ENCODE measurements at places on chromosomes 12 and 14.

- DNase-seq = no peak
These were observed 64.7 kb downstream of the ZNF641 start for GRCh38 chr12:48285751-48286650.

- no peak for DNase-seq
These were observed 337.9 kb downstream of the NRXN3 start for GRCh38 chr14:78508023-78508422.

DNA sequence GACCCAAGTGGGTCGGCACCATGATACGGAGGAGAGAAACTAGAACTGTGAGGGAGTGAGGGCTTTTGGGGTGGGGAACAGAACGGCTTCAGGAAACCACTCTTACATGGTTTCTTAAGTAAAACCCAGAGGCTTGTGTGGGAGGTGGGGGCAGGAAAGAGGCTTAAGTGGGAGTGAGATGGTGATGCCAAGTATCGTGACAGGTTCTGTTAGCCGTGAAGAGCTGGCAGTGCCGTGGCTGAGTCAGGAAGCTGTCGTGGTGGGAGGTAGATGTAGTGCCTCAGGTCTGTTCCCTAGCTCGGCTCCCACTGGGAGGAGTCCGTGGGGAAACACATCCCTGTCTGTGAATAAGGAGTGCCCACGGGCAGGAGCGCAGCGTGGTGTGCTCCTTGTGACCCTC is 185.8 kb upstream of the FKBP4 start:
- DNase-seq = no peak

DNA sequence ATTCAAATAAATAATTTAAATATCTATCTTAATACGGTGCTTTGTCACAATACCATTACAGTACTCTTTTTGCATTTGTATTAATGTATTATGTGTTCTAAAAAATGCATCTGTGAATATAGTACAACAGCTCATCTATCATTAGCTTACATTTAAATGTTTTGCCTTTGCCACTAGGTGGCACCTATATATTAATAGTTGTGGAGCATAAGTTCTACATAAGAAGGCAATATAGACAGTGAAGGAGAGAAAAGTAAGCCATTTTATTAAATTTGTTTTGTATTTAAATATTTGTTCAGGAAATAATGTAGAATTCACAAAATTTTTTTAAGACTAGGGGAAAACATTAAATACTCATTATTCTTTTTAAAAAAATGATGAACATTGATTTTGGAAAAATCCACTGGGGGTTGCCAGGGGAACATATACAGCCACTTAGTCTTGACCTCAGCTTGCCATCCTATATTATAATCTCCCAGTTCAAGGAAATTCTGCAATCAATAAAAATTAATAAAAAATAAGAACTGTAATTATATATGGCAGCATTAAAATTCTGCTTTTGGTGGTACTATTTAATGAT is 9.8 kb downstream of the CCER1 start:
- peak; percentile 16 for DNase-seq

- no peak for DNase-seq
These were observed 12.7 kb upstream of the GPATCH2L start for GRCh38 chr14:76138758-76139723.
